ENCODE measurements at places on chromosomes 7 and 10. TPM values are rescaled to one million over a fixed set of nuclear protein-coding genes. Genes with fewer than 3 reads are reported as not detected.

The MSMB gene
- not detected for total RNA-seq

The OR6B1 gene
- total RNA-seq: not detected

The HYAL4 gene
- total RNA-seq: 1.8 TPM

The PLCE1 gene
- total RNA-seq: 0.12 TPM

The ECHDC3 gene
- 4.2 TPM for total RNA-seq

The NODAL gene
- total RNA-seq: not detected

The ANKRD61 gene
- not detected for total RNA-seq

The PAPOLB gene
- 0.05 TPM for total RNA-seq

The TEX47 gene
- not detected for total RNA-seq
